Fibroblast of lung (primary cell): ENCODE measurements at places on chromosomes 4 and X.

GRCh38 chrX:3461397-3462165, 115.1 kb upstream of the MXRA5 start:
- DNase-seq, result peak; percentile 18

DNA sequence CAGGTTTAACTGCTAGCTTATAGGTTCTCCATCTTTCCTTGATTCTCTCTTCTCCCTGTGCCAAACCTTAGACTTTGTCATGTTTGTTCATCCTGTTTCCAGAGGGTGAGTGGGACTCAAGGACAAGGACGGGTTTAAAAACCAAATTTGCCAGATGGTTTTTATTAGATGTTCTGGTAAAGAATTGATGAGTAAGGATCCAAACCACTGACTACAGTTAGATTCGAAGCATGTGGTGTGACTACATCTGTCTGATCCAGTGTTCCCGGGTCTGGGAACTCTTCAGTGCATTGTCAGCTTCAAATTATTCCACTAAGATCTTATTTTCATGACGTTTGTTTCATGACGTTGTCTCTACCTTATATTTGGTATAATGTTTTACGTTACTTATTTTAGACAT, 37.5 kb downstream of the MTMR1 start:
- DNase-seq, result peak; percentile 37

- peak; percentile 62 for DNase-seq
Measured at GRCh38 chr4:105978684-105979296, 83.5 kb downstream of the NPNT start.

DNA sequence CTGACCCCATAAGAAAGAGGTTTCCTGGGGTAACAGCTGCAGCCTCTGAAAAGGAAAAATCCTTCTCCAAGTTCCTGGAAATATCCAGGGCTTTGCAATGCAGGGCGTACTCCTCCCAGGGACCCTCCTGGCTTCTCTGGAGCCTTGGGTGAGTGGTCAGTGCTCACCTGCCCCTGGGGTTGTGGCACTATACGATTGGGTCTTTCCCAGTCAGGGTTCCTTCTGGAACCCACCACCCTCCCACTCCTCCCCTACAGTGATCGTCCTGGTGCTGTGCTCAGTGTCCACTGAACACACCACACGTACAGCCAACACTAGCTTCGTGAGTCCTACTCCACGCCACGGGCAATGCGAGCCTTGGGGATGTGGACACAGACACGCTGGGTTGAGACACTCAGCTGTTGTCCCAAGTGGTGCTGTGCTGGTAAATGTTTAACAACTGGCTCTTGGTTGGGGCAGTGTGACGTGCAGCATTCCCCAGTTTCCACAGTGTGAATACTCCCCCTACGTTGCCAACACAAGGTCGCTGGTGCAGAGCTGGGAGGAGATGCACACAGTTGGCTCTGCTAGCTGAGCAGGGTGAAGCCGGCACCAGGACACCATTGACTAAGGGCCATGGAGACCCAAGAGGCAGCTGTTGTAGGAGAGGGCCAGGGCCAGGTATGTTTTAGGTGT, 65.4 kb downstream of the HTRA3 start:
- no peak for DNase-seq

GRCh38 chr4:145546175-145546915, 64.7 kb downstream of the SMAD1 start:
- DNase-seq, result no peak

- DNase-seq, result peak; percentile 82
Measured at GRCh38 chr4:176622251-176622948, 170.3 kb downstream of the VEGFC start.

GRCh38 chrX:78452356-78452755, 124.9 kb upstream of the CYSLTR1 start:
- DNase-seq, result no peak

DNA sequence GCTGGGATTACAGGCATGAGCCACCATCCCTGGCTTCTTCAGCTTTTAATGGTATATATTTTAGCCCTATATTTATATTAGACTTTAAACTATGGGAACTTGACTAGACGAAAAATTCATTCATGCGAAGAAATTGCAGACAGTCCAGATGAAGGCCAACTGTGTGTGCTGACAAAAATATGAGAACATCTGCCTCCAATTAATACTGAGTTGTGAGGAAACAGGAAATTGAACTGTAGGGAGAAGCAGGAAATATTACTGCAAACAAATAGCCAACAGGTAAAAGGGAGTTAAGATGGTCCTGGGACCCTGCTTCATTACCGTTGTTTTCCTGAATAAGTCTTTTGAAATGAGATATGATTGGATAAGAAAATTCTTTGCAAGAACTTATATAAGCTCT, 26.3 kb downstream of the MGARP start:
- peak; percentile 45 for DNase-seq

DNA sequence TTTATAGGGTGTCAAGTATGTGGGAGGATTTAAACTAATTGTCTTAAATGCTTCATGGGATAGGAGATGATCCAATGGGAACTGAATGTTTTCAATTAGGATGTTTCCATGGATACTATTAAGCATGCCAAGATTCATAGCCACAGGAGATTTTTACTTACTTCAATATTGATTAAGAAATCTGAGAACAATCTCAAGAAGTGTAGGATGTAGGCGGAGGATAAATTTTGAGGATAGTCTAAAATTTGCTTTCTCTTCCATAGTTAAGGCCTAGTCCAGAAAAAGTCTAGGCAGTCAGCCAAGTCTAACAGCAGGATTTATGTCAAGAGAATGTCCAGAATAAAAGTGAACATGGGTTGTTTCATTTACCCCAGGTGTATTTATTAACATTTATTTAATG, 32.8 kb downstream of the REPS2 start:
- DNase-seq, result peak; percentile 8

DNA sequence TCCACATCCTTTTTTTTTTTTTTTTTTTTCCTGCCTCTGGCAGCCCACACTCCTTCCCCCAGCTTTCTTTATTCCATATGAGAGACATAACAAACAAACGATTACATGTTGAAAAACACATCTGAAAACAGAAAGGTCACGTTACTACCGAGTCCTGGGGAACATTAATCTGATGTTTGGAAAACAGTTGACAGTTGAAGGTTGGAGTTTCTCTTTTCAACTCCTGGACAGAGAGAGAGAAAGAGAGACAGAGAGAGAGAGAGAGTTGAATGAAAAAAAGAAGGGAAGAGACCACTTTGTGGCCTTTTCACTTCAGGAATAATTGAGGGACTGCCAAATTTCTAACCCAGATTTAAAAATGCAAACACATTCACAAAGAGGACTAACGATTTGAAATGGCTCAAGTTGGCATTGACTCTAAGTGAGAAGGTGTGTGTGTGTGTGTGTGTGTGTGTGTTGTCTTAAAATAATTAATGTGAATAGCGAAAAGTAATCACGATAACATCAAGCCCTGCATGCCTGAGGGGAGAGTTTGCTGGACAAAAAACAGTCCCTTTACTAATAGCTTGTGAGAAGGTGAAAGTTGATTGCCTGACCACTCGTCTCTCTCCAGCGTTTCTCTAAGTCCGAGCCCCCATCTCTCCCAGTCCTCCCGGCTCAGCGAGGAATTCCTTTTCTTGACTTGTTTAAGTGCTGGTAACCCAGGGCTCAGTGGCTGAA, 67.3 kb downstream of the FBXO8 start:
- DNase-seq, result peak; percentile 12

- peak; percentile 34 for DNase-seq
Measured at GRCh38 chr4:139523076-139523475, 32.9 kb downstream of the SETD7 start.

- DNase-seq, result peak; percentile 45
Measured at GRCh38 chrX:46551494-46552128, 6.4 kb upstream of the ZNF674 start.

GRCh38 chr4:48976041-48976440, 10.0 kb upstream of the CWH43 start:
- no peak for DNase-seq

GRCh38 chr4:119113033-119113655, 22.5 kb upstream of the MYOZ2 start:
- DNase-seq, result peak; percentile 95

DNA sequence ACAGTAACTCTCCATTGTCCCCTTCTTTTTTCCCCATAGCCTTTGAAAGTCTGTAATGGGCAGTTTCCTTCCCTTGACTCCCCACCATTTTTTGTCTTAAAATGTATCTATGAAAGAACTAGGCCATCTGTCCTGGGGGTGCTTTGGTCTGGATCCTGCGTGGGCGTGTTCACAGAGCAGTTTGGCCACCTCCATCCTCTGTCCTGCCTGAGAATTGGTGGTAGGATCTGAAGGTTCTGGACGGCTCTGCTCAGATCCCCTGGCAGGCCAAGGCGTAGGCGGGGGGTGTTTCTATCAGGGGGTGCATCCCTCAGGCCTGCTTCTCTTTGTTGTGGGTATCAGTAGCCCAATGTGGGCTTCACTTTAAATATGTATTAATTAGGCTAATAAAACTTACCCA, 107.1 kb downstream of the FAM193A start:
- no peak for DNase-seq

DNA sequence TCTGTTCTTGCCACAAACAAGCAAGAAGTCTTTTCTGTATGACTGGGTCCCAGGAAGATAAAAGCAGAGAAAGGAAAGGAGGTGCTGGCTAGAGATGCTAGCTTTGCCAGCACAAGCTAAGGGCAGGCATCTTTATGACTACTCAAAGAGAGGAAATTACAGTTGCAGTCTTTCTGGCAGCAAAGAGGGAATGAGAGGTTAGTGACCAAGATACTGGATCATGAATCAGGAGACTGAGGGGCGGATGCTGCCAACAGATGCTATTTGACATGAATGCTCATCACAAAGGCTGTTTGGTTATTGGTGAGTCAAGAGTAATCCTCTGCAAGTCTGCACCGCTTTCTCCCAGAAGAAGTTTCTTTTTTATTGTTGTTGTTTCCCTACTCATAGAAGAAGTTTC, 5.5 kb upstream of the XIAP start:
- peak; percentile 64 for DNase-seq

GRCh38 chr4:90419124-90419711, 292.0 kb downstream of the CCSER1 start:
- DNase-seq, result peak; percentile 67

- DNase-seq, result no peak
Measured at GRCh38 chr4:168522356-168522755, 25.5 kb downstream of the PALLD start.

GRCh38 chr4:73853246-73853704, at the start of gene PF4V1:
TSS of gene PF4V1 (plus strand) at chr4:73853296. CDS start at chr4:73853363, 67 bp downstream.
- no peak for DNase-seq

DNA sequence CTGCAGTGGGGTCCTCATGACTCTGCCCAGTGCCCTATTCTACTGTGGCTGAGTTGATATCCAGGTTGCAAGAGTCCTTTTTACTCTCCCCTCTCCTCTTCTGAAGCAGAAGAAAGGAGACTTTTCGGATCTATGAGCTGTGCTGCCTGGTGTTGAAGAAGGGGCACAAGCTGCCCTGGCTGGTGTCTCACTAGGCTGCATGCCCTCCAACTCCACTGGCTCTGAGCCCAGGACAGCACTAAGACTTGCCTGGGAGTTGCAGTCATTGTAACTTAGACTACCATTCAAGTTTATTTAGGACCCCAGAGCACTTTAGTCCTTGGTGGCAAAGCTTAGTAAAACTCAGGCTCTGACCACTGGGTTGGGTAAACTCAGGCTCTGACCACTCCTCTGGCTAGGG, 89.4 kb downstream of the GABRB1 start:
- no peak for DNase-seq

GRCh38 chr4:152104901-152105357, 344.1 kb upstream of the GATB start:
- no peak for DNase-seq

DNA sequence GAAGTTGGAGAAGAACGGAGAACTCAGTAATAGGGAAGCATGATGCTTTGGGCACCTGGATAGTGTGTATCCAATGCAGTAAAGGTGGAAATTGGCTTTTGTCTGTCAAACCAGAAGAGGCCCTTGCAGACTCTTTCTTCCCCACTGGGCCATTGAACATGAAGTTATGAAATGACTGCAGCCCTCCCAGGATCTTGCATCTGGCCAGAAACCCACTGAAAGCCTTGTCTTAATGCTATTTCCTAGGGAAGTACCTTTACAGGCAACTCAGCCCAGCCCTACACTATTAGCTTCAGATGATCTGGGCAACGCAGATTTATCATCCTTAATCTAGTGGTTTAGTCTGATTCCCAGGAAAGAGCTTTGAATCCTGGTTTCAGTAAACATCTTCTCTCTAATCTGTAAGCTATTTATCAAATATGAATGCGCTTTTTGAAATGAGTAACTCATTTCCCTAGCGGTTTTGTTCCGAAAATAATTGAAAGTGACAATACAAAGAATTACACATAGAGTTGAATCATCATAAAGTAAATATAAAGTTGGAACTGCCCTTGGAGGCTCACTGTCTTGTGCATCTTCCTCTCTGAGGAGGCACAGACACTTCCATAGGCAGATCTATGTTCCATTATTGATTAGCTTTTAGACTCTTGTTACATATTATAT, 464.1 kb downstream of the IDS start:
- peak; percentile 36 for DNase-seq

DNA sequence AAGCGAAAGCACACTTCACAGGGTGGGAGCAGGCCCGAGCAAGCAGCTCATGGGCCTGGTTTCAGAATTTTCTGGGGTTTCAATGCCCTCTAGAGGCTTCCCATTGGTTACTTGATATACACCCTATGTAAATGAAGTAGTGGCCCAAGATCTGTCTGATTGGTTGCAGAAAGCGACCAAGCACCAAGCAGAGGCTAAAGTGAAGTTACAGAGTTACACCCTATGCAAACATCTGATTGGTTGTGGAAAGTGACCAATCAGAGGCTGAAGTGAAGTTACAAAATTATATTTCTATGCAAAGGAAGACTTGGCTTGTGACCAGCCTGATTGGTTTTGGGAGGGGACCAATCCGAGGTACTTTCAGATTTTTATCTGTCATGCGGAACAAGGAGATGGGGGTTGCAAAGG, 8.2 kb downstream of the FHIP1A start:
- DNase-seq, result no peak

GRCh38 chr4:72302981-72303704, 265.9 kb downstream of the ADAMTS3 start:
- peak; percentile 50 for DNase-seq

GRCh38 chr4:53240573-53240972, 125.3 kb downstream of the SCFD2 start:
- DNase-seq, result no peak

GRCh38 chr4:110198435-110199416, at the start of gene ELOVL6:
TSS of gene ELOVL6 (minus strand) at chr4:110198615. CDS start at chr4:110198335, 280 bp downstream.
- peak; percentile 88 for DNase-seq

- DNase-seq, result peak; percentile 90
Measured at GRCh38 chr4:149521611-149522425, 293.8 kb downstream of the IQCM start.

DNA sequence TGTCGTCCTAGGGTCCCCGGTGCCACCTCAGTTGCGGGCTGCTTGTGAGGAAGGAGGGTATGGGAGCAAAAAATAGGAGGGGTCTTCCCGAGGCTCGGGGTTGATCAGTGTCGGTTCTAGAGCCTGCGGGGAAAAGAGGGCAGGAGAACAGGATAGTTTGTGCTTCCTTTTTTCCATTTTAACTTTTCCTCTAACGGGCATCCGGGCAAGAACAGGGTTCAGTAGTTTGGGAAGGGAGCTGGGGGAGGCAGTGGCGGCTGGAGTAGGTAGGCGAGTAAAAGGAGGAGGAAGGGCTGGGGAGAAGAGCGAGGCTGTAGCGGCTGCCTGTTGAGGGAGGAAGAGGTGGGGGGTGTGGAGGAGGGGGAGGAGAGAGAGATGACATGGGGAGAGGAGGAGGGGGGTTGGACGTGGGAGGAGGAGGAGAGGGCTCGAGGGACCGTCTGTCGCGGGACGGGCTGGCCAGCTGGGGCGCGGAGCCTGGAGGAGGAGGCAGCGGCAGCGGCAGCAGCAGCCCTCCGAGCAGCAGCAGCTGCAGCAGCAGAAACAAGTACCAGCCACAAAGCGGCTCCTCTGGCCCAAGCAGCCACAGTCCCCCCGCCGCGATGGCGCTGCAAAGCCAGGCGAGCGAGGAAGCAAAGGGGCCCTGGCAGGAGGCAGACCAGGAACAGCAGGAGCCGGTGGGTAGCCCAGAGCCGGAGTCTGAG, at the start of gene SLC16A2:
Gene SLC16A2, plus strand, starts transcription at position 458 of the 704 bp plus-strand sequence. Its CDS starts 145 bp downstream, at position 603.
- DNase-seq, result peak; percentile 80
